ENCODE measurements at places on chromosomes 11 and 22.

DNA sequence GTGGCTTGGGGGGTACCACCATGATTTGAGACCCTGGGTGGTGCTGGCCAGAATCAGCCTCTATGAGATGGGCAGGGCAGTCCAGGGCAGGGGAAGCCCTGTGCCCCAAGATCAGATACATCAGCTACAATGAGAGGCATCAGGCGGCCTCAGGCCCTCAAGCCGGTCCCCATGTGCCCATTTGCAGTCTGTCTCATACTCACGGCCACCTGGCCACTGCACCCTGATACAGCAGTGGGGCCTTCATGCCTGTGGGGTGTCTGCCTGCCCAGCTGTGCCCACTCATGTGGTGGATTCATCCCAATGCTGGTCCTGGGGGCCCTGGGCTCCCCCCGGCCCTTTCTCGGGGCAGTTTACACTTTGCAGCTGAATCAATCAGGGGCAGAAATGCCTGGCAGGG lies 42.4 kb upstream of the KCNQ1OT1 start:
- DNase-seq: no peak

DNA sequence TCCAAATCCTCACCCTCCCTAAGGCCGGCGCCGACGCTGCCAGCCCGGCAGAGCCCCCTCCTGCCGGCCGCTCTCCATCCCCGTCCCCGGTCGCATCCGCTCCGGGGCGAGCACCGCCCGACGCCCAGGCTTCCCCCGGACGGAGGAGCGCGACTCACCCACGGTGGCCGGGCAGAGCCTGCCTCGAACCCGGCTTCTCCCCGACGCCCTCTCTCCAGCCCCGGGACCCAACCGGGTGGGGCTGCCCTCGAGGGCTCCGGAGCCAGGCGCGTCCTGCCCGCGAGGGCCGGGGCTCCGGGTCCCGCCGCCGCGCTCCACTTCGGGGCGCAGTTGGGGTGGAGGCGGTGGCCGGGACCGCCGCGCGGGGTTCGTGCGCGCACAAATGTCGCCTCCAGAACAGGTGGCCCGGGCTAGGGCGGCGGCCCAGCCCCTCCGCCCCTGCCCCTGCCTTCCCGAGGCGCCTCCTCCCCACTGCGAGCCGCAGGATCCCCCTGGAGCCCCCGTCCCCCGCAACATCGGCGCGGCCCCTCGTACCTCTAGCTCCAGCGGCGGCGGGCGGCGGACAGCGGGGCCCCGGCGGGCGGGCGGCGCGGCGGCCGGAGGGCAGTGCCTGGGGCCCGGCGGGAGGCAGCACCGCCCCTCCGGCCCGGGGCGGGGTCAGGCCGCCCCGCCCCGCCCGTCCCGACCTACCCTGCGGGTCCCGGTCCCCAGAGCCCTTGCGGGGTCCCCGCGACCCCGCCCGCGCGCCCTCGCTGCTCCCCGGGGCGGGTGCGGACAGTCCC lies at the start of gene A4GALT:
A4GALT (minus strand) TSS at position 608 of the 782 bp plus-strand sequence. CDS start 26,919 bp downstream, outside the sequence.
- no peak for DNase-seq

DNA sequence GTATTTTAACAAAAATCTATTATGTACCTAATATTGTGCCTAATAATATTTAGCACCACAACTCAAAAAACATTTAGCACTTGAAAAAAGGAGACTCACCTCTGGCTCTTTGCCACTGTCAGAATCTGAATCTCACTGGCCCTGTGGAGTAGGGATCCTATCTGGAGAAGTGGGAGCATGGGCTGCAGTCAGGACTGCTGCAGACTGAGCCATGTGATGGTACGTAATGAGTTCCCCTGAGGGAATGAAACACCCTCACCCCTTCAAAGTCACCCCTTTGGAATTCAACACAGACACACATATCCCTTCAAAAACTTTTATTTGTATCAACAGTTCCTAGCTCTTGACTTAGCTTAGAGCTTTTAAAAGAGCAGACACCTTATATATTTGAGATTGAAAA lies 6.5 kb downstream of the PTPMT1 start:
- DNase-seq: no peak

DNA sequence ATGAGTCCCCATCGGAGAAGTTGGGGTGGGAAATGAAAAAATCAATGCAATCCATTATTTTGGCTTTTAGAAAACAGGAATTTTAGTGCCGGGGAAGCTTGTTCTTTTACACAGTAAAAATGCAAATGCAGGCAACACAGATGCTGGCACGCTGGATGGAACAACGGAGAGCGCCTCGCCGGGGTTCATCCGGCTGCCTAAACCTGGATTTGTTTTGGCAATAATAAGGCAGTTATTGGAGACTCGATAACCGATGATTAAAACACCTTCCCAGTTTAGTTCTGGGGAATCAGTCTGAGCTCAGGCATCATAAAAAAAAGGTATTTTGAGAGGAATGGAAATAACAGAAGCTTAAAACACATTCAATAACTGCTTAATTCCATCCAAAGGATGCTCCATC lies 2.9 kb downstream of the DSCAML1 start:
- no peak for DNase-seq

DNA sequence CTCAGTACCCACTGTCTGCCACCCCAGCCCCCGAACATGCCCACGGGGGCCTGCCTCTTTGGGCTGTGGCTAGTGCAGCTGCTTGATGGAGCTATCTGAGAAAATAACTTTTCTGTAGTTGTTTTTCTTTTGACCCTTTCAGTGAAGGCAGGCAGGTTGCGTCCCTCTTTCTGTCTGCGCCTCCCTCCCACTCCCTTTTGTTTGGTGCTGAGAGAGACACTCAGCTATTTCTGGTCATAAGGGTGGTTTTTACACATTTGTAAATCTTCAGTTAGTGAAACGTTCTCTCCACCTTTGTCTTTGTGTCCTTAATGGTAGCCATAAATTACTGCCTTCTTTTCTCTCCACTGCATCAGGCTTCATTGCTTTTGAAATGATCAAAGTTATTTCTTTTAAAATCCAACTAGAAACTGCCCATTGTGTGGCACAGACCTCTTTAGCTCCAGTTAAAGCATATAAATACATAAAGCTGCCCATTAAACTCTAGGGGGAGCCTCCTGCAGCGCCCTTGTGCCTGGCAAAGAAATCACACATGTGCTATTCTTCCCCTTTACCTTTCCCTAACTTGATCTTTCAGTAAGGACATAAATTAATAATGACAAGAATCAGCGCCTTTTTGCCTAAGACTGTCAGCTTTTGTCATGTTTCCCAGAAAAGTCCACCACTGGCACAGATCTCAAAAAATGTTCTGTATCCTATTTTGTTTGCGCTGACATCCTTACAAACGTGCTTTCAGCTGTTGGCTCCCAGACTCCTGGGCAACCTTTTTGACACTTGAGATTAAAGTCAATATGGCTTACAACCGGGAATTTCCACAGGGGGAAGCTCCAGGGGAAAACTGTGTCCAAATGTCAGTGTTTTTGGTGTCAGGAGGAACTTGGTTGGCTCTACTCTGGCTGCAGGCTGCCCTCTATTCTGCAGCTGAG lies 1.7 kb upstream of the SCUBE2 start:
- no peak for DNase-seq

DNA sequence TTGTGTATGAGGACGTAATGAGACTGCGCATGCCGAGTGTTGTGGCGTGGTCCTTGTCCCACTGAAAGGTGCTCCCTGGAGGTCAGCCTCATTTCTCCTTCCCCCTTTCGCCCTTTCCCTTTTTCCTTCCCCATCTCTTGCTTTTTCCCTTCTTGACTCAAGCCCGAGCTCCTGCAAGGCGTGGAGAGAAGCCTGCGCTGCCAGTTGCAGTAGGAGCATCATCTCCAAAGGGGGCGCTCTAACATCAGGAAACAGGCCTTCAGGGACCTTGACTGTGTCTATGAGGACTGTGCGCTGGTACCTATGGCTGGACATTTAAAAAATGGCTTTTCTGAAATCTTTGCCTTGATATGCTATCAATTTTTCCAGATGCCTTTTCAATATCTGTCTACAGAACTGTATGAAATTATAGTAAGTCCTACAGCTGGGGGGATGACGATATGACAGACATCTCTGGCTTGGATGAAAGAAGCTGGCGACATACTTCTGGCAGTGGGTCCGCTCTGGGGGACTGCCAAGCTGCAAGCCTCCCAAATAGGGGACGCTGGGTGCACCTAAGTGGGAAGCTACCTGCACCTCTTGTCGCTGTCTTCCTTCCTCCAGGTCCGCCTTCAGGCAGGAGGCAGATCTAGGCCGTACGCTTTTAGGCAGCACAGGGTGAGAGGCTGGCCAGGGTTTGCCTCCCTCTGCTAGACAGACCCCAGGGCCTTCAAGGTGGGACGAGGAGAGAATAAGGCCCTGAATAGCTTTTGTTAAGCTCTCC lies 96.5 kb downstream of the NXPE2 start:
- no peak for DNase-seq

GRCh38 chr11:27496461-27496860 lies 10.1 kb downstream of the LIN7C start:
- DNase-seq: no peak
